ENCODE measurements at places on chromosomes 13 and 19.

- DNase-seq = peak; percentile 93
Measured at GRCh38 chr19:16585808-16586476, 13.7 kb upstream of the SLC35E1 start.

DNA sequence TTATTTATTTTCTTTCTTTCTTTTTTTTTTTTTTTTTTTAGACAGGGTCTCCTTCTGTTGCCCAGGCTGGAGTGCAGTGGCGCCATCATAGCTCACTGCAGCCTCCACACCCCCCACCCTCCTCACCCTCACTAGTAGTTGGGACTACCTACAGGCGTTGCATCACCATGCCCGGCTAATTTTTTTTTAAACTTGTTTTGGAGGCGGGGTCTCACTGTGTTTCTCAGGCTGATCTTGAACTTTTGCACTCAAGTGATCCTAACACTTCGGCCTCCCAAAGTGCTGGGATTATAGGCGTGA, 33.6 kb downstream of the GJA3 start:
- peak; percentile 26 for DNase-seq

- peak; percentile 78 for DNase-seq
Measured at GRCh38 chr13:59677966-59678814, 485.5 kb downstream of the DIAPH3 start.

DNA sequence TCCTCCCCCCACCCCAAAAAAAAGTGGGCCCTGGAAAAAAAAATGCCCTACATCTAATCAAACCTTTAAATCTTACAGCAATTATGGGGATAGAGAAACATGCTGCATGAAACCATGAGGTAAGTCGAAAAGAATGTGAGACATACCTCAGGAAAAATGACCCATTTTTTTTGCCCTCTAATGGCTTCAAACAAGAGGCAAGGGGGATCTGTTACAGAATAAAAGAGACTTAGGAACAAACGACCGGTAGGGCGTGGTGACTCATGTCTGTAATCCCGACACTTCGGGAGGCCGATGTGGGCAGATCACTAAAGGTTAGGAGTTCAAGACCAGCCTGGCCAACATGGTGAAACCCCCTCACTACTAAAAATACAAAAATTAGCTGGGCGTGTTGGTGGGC, 8.4 kb downstream of the RGL3 start:
- no peak for DNase-seq
